ENCODE measurements at places on chromosomes 1 and 21.

DNA sequence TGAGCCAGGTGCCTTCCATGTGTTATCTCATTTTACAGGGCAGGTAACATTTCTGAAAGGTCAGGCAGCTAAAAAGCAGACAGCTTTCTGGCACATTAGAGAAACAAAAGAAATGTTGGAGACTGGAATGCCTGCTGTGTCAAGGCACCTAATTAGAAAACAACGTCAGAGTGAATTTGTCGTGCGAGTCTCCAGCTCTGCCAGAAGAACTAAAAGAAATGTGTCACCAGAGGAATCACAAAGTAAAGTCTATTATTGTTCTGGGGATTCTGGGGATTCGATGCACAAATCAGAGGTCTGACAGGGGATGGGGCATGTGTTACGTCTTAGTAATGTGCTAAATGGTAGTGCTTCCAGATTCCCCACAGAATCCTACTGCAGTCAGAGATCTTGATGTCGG is 89.3 kb downstream of the EDEM3 start:
- no peak for DNase-seq

DNA sequence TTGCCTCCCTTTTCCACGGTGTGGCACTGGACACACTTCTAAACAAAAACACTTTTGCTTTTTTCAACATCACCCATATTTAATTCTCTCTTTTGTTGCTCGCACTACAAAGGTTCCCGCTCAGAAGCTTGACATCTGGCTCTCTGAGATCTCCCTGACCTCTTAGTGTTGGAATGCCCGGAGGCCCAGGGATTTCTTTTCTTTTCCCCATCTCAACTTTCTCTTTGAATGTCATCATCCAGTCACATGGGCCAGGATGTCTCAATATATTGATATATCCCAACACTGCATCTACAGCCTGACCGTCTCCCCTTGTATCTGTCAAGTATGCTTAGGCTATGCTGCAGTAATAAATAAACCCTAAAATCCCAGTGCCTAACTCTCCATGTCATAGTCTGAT is 54.3 kb upstream of the DESI2 start:
- DNase-seq: no peak

- no peak for DNase-seq
Observed at GRCh38 chr1:19758227-19758830, 41.4 kb downstream of the TMCO4 start.

DNA sequence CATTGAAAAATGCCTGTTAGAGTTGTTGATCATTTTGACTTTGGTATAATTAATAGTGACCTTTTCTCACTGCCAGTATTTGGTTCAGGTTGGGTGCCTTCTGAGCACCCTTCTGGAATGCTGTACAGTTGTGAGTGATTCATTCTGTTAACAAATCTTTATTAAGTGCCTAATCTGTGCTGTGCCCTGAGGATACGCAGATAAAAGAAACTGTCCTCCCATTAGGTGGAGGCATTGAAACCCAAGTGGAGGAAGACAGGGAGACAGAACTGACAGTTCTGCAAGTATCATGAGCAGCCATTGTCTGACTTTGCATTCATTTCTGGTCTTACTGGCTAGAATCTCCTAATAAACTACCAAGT is 76.1 kb upstream of the ZNF326 start:
- no peak for DNase-seq

DNA sequence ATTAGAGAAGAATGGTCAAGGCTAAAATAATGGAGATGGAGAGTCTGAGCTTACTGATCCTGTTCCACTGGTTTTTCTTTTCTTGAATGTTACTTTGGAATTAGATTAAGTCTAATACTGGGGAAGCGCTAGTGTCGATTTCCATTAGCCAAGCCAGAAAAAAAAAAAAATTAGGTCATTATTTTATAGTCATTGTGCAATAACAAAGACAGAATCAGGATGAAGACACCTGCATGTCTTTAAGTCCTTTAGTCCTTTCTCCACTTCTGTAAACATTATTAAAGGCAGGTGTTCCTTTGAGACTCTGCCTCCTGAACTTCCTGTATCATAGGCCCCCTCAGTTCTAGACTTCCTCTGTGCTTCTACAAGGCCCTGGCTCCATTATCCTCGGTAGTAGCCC is 42.8 kb downstream of the MYSM1 start:
- DNase-seq: no peak

- no peak for DNase-seq
Observed at GRCh38 chr1:212062832-212063438, 27.4 kb downstream of the DTL start.

DNA sequence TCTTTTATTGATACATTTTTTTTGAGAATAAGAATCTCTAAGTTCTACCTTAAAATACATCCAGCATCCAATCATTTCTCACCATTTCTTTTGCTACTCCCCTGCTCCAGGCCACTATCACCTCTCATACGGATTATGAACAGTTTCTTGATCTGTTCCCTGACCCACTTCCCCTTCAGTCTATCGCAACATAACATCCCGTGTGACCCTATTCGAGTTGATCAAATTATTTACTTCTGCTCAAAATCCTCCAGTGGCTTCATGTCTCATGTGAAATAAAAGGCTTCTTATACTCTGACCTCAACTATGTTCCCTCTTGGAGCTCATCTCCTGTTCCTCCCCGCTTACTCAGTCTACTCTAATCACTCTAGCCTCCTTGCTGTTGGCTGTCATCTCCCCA is 5.2 kb downstream of the ALG14 start:
- DNase-seq: no peak

DNA sequence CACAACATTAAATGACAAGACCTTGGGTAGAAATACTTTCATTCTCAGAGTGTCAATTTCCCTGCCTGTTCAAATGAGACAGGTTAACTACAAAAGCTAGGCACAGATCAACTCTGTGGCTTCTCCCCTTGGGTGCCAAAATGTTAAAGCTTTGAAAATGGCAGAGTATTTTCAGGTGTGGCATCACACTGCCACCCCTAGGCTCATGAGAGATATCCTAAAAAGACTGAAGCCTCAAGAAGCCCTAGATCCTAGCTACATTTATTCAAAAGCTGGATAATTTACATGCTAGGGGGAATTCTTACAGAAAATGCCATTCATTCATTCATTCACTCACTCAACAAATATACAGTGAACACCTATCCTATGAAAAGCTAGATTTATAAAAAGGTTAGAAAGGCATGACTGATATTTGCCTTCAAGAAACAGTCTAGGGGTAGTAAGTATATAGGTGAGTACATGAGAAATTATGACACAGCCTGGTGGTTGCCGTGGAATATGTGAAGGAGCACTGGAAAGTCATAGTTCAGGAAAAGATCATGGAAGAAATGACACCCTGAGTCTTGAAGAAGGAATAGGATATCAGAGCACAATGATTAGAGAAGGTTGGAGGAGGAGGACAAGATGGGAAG is 15.9 kb upstream of the RAB4A start:
- DNase-seq: no peak

DNA sequence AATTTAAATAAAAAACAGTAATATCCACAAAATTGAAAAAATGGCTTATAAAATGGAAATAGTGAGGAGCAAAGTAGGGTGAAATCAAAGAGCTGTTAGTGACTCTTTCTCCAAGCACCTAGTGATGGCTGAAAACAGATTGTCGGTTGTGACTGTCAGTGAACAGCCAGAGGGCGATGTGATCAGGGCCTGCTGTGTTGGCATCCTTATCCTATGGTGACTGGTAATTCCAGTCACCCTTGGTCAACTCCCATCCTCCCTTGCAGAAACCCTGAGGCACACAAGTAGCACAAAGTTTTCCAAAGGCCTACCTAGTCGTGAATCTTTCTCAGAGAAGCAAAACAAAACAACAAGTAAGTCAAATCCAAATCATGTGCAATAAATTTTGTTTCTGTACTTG is 599.8 kb upstream of the CXADR start:
- no peak for DNase-seq

GRCh38 chr1:91750398-91750996 is 135.5 kb downstream of the TGFBR3 start:
- DNase-seq: no peak

DNA sequence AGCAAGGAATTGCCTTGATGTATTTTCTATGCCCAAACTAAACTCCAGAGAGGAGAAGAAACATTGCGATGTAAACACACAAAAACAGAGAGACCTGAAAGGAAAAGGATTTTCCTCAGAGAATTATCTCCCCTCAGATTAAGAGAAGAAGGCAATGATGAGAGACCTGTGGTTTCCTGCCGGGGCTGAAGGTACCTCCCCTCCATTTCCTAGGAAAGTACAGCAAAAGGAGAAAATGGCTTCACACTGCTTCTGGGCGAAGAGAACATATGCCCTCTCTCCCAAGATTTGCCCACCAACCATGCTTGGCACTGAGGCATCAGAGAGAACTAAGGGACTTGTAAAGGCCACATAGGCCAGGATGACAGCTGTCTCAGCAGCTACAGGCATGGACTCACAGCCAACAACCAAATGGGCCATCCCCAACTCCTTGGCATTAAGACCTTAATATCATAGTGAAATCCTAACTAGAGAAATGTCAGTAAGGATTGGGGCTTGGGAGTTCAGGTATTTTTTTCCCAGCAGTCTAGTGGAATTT is 523.0 kb downstream of the PTPRC start:
- no peak for DNase-seq

- DNase-seq: no peak
Observed at GRCh38 chr1:6912518-6912917, 127.3 kb downstream of the CAMTA1 start.

DNA sequence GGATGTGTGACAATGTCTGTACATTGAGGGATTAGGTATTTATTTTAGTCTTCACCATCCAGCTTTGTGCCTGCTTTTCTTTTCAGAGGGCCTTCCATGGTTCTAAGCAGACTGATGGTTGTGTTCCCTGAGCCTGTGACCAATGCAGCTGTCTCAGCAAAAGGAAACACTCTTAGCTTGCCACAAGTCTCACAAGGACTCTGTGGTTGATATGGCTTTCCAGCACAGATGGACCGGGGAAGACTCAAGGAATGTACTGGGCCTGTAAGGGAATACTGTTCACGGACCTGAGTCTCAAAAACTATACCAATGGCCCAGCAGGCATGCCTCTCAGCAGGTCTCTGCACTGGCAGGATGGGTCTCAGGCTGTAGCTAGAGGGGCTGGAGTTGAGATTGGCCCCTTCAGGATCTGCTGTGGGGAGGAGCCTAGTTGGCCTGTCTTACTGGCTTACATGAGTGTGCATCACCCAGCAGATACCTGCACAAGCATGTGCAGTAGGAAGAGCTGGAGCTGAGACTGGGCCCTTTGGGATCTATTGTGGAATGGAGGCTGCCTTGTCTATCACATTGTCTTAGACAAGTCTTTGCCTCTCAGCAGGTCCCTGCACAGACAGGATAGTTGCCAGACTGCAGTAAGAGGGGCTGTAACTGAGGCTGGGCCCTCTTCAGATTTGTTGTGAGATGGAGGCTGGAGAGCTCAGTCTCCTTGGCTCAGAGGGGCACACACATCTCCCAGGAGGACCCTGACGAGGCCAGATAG is 52.0 kb upstream of the PDC start:
- no peak for DNase-seq

DNA sequence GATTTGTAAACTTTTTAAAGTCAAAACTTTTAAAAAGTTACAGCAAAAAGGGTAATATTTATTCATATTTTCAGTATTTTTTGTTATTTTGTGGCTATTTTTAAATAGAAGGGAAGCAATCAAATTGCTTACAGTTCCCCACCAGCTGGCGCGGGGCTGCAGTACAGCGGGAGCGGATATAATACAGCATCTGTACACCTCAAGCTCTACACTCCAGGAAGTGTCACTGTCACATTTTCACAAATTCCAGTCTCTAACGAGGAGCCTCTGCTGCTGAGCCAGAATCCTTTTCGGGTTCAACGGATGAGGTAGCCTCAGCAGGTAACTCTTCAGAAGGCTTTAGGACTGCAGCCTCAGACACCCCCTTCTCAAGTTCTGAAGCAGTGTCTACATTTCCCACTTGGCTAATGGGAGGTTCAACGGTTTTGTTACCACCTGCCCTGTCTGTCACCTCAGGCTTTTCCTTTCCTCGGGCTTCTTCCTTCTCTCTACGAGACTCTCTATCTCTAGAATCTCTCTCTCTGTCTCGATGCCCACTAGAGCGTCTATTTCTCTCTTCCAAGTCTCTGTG is 11.7 kb downstream of the SOD1 start:
- no peak for DNase-seq

DNA sequence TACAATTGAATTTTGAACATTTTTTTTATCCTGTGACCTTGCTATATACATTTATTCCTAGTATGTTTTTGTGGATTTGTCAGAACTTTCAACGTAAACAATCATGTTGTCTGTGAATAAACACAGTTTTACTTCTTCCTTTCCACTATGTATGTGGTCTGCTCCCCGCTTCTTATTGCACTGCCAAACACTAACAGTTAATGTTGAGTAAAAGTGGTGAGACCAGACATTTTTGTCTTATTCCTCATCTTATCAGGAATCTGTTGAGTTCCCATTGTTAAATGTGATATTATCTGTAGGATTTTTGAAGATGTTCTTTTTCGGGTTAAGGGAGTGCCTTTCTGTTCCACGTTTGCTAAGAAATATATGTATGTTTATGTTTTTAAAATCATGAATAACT is 45.9 kb downstream of the CAMSAP2 start:
- DNase-seq: no peak

GRCh38 chr1:34777519-34778321 is 3.3 kb upstream of the GJB3 start:
- no peak for DNase-seq

DNA sequence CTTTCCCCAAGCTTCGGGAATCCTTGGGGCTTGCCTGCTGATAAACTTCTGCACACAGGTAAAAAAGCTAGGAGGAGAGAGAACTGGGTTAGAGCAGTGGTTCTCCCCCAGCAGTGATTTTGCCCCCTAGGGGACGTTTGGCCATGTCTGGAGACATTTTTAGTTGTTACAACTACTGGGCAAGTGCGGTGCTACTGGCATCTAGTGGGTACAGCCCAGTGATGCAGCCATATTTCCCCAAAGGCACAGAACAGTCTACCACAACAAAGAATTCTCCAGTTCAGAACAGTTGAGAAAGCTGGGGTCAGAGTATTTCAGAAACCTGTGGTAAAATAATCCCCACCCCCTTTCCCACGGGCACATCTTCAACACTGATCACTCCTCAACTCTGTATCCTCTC is 41.3 kb downstream of the LRRC71 start:
- peak; percentile 27 for DNase-seq

DNA sequence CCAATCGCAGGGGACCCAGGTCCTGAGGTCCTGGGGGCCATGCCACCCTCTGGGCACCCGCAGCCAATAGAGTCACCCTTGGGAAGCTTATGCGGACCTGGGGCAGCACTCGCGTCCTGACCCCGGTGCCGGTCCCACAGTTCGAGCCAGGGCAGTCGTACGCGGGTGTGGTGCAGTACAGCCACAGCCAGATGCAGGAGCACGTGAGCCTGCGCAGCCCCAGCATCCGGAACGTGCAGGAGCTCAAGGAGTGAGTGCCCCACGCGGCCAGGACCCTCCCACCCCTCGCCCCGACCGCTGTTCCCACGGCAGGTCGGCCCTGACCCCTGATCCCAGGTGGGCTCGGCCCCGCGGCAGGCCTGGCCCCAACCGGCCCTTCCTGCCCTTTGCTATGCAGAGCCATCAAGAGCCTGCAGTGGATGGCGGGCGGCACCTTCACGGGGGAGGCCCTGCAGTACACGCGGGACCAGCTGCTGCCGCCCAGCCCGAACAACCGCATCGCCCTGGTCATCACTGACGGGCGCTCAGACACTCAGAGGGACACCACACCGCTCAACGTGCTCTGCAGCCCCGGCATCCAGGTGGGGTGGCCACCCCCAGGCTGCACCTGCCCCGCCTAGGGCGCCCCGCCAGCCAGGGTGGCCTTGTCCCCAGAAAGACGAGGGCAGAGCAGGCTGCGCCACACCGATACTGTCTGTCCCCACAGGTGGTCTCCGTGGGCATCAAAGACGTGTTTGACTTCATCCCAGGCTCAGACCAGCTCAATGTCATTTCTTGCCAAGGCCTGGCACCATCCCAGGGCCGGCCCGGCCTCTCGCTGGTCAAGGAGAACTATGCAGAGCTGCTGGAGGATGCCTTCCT is 20.5 kb downstream of the COL6A1 start:
- no peak for DNase-seq

Measured in stimulated activated CD4-positive, alpha-beta T cell treated with anti-CD3 and anti-CD28 coated beads, TNF-alpha, amount 100 ng/mL, for 48 hours (primary cell).